Progenitor cell of endocrine pancreas (in vitro differentiated cells): ENCODE measurements at places on chromosomes 2 and 18. TPM values are rescaled to one million over a fixed set of nuclear protein-coding genes. Genes with fewer than 3 reads are reported as not detected.
A peak's percentile ranks its signal among the peaks of the same experiment; 100 is the strongest.

The TGFA gene
- total RNA-seq: 3.0 and 3.8 TPM in 2 replicates

The C2orf78 gene
- not detected in 2 replicates for total RNA-seq

DNA sequence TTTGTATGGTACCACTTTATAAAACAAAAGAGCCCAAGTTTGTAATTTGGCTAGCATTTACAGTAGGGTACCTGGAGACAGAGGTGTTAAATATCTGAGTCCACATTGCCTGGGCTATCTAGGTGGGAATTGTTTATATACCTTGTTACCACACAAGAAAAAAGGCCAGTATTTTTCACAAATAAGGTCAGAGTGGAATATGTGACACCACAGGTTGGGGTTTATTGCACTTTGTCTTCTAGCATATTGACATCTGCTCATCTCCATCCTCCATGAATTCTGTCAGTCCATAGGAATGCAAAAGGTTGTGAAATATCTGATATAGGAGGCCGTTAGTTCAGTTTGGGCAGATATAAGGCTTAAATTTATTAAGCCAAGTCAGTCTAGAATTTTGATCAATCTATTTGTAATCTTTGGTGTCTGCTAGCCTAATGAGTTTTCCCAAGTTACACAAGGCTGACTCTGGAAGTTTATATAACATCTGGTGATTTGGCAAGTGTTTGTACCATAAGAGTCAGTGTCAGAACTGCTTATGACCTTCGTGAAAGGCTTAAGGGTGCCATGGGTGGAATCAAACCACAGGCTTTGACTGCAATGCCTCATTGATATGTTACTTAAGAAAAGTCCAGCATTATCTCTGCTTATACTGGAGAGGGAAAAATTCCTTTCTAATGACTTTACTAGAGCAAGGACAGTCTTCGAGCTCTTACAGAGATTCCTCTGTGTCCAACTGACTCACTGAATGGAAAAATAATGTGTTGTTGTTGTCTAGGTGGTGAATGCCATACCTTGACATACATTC, 11.3 kb upstream of the DPP4 start:
- no peak overlapping the region for H3K4me3 ChIP-seq
- peaks cover 37% of the 10 kb centered on the region for H3K27me3 ChIP-seq
- no peaks in the 10 kb centered on the region for H3K36me3 ChIP-seq

The SLC5A7 gene
- 0.60 and 1.8 TPM in 2 replicates for total RNA-seq

GRCh38 chr2:74735564-74735963, 81.5 kb downstream of the SEMA4F start:
- no peak overlapping the region for H3K27ac ChIP-seq
- peaks cover 4% of the 10 kb centered on the region for H3K36me3 ChIP-seq
- H3K27me3 ChIP-seq: peaks cover 4% of the 10 kb centered on the region
- H3K4me3 ChIP-seq: no peak overlapping the region
- no peaks in the 10 kb centered on the region for H3K4me1 ChIP-seq

DNA sequence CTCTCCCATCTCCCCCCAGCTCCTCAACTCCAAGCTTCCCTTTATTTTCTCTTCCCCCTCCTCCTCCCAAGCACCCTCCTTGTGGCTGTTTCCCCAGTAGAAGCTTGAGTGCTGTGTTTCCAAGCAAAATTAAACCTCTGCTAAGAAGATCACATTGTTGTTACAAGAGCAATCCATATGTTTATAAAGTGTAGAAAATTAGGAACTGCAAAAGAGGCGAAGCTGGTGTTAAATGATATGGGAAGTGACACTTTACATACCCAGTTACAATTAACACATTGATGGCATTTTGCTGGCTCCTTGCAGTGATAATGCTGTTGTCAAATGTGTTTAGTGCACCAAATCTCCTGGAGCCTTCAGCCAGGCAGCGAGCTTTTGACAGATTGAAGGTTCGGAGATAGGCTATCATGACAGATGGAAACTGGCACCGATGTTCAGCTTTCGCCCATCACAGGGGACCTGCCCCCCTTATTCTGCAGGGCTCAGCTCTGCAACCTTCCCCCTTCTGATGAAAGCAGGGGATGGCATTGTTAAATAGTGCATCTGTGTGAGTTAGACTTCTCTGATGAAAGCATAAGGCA, 259.8 kb upstream of the ATP5MC3 start:
- no peak overlapping the region for H3K27ac ChIP-seq
- H3K27me3 ChIP-seq: peaks cover 15% of the 10 kb centered on the region
- H3K4me3 ChIP-seq: no peak overlapping the region

DNA sequence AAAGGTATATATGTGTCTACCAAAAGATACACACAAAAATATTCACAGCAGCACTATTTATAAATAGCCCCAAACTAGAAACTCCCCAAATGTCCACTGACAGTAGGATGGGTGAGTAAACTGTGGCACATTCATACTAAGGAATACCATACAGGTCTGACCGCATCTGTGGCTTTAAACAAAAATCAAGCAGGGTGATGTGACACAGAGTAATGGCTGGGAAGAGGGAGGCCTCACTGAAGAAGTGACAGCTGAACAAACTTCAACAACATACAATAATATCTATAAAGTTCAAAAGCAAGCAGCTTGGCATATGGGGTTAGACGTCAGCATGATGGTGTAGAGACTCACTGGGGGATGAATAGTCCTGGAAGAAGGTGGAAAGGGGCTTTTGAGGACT, 115.1 kb upstream of the PPP1CB start:
- peaks cover 22% of the 10 kb centered on the region for H3K4me1 ChIP-seq
- H3K4me3 ChIP-seq: no peak overlapping the region
- no peak for DNase-seq
- H3K27me3 ChIP-seq: no peaks in the 10 kb centered on the region
- H3K27ac ChIP-seq: no peak overlapping the region

The ING5 gene
- total RNA-seq: 57.8 and 65.9 TPM in 2 replicates

DNA sequence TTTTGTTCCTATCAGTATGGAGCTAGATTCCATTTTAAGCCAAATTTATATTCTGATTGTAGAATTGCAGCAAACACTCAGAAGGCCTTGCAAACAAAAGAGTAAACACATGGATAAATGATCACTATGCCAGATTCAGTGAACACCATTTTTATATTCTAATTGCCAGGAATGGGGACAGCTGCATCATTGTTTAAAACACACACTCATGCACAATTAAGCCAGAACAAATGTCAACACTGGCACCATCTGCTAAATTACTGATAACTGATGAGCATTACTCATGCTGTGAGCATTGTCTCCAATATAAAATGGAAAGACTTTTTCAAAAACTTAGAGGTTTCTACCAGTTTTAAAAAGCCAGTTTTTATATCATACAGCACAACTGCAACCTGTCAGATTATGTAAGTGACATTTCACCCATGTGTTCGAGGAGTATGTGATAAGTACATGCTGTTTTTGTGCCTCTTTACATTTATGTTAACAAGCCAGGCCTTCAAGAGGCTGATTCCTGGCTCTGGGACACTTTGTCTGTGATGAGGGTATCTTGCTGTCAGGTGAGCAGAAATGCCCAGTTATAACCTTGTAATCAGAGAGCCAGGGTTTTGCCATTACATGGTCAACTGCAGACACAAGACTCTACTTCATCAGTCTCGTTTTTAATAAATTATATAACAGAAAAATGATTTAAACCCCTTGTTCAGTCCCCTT, 4.4 kb upstream of the ST8SIA5 start:
- H3K4me3 ChIP-seq: no peak overlapping the region
- no peaks in the 10 kb centered on the region for H3K36me3 ChIP-seq
- H3K27ac ChIP-seq: no peak overlapping the region
- H3K4me1 ChIP-seq: peaks cover 18% of the 10 kb centered on the region
- peaks cover 27% of the 10 kb centered on the region for H3K27me3 ChIP-seq

DNA sequence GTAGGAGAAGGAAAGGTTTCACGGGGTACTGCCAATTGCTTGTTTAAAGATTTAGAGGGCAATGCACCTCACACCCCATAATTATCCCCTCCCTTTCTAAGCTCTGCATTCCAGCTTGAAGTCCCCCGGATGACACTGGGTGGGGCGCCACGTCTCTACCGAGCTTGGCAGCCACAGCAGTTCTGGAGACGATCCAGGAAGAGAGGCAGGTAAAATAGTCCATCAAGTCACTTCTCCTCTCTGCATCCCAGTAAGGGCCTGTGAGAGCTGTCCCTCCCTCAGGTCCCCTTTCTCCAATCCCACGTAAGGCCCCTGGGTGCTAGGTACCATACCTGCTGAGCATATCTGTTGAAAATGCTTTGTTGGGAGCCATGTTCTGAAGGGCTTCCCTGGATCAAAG, 65.7 kb downstream of the CAPN13 start:
- no peaks in the 10 kb centered on the region for H3K4me1 ChIP-seq
- DNase-seq: no peak
- no peak overlapping the region for H3K27ac ChIP-seq
- H3K36me3 ChIP-seq: peaks cover 2% of the 10 kb centered on the region

GRCh38 chr2:178327516-178327915, 123.5 kb downstream of the PRKRA start:
- no peaks in the 10 kb centered on the region for H3K36me3 ChIP-seq
- DNase-seq: no peak
- H3K27ac ChIP-seq: no peak overlapping the region
- H3K27me3 ChIP-seq: no peaks in the 10 kb centered on the region
- H3K4me1 ChIP-seq: peaks cover 9% of the 10 kb centered on the region

- DNase-seq: no peak
- H3K4me1 ChIP-seq: no peaks in the 10 kb centered on the region
- no peak overlapping the region for H3K27ac ChIP-seq
- H3K4me3 ChIP-seq: no peak overlapping the region
- H3K36me3 ChIP-seq: no peaks in the 10 kb centered on the region
Measured at GRCh38 chr2:9777081-9777480, 66.2 kb upstream of the TAF1B start.

DNA sequence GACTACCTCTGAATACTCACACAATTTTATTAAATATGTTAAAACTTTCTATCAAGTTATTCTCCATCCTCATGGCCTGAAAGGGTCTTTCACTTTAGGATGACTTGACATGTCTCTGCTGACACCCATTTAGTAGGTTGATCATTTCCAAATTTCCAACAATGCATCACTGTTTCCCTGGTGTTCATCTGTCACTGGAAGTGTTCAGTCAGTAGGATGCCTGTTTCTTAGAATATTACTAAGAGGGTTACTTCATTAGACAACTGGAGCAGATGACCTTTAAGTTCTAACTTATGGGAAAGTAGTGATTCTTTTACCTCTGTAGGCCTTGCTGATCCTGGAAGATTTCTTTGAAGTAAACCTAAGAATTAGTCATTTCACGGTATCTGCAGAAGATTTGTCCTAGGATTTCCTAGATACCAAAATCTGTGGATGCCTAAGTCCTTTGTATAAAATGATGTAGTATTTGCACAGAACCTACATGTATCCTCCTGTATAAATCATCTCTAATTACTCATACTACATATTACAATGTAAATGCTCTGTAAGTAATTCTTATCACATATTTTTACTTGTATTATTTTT, 77.7 kb downstream of the MAP3K20 start:
- H3K27ac ChIP-seq: no peak overlapping the region
- no peak overlapping the region for H3K4me3 ChIP-seq
- peaks cover 7% of the 10 kb centered on the region for H3K4me1 ChIP-seq
- H3K36me3 ChIP-seq: peaks cover 10% of the 10 kb centered on the region
- no peak for DNase-seq

The TACR1 gene
- 0.55 and 0.73 TPM in 2 replicates for total RNA-seq

The MARS2 gene
- total RNA-seq: 7.9 and 8.3 TPM in 2 replicates

- no peaks in the 10 kb centered on the region for H3K27me3 ChIP-seq
- peaks cover 9% of the 10 kb centered on the region for H3K4me1 ChIP-seq
- no peak for DNase-seq
- no peaks in the 10 kb centered on the region for H3K36me3 ChIP-seq
- no peak overlapping the region for H3K27ac ChIP-seq
- no peak overlapping the region for H3K4me3 ChIP-seq
Measured at GRCh38 chr2:228658998-228659397, 477.5 kb upstream of the SPHKAP start.

The CROCC2 gene
- total RNA-seq: 0.36 and 0.40 TPM in 2 replicates

DNA sequence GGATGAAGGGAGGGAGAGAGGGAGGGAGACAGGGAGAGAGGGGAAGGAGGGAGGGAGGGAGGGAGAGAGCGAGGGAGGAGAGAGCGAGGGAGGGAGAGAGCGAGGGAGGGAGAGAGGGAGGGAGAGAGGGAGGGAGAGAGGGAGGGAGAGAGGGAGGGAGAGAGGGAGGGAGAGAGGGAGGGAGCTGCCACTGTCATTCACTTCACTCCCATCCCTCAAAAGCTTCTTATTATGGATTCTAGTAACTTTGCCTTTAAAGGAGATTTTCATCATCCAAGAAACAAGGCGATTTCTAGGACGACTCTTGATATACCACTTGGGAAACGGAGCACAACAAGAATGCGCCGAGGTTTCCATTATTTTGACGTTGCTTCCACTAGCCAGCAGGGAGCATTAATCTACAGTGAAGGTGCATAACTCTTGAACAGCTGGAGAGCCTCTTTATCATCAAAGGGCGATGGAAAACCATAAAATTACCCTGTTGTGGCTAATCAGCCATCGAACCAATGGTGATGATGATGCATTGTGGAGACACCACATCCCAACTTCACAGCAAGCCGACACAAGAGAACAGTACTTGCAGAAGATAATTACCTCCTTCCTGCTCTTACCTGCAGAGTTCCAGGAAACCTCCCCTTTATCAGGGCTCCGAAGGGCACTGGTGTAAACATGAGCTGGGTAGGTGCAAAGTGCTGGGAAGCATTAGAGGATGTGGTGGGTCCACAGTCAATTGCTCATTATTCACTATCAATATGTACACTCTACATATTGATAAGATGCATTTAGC, 130.5 kb downstream of the EIPR1 start:
- no peak overlapping the region for H3K27ac ChIP-seq
- peaks cover 29% of the 10 kb centered on the region for H3K36me3 ChIP-seq
- no peak overlapping the region for H3K4me3 ChIP-seq

The TCF23 gene
- total RNA-seq: not detected in 2 replicates

DNA sequence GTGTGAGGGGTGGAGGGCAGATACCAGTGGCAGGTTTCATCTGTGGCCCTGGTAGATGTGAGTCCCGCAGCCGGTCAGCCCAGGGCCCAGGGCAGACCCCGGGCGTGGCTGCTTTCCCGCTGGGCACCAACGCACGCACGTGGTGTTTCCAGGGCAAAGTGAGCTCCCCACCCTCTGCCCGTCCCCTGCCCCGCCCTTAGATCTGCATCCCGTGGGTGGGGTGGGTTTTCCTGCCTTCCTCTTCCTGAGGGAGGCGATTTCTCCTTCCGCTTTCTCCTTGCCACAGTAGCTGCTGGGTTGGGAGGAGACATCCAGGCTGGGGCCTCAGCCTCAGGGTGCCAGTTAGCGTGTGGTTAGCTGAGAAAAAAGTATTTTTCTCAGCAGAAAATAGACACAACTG, 49.6 kb downstream of the ODC1 start:
- H3K27me3 ChIP-seq: no peaks in the 10 kb centered on the region
- DNase-seq: no peak
- H3K4me1 ChIP-seq: peaks cover 3% of the 10 kb centered on the region
- no peak overlapping the region for H3K4me3 ChIP-seq
- H3K36me3 ChIP-seq: peaks cover 4% of the 10 kb centered on the region
- peak overlapping the region; percentile 96 for H3K27ac ChIP-seq

The EPB41L3 gene
- total RNA-seq: 41.7 and 49.8 TPM in 2 replicates
